ENCODE measurements at places on chromosomes 3 and 15.

DNA sequence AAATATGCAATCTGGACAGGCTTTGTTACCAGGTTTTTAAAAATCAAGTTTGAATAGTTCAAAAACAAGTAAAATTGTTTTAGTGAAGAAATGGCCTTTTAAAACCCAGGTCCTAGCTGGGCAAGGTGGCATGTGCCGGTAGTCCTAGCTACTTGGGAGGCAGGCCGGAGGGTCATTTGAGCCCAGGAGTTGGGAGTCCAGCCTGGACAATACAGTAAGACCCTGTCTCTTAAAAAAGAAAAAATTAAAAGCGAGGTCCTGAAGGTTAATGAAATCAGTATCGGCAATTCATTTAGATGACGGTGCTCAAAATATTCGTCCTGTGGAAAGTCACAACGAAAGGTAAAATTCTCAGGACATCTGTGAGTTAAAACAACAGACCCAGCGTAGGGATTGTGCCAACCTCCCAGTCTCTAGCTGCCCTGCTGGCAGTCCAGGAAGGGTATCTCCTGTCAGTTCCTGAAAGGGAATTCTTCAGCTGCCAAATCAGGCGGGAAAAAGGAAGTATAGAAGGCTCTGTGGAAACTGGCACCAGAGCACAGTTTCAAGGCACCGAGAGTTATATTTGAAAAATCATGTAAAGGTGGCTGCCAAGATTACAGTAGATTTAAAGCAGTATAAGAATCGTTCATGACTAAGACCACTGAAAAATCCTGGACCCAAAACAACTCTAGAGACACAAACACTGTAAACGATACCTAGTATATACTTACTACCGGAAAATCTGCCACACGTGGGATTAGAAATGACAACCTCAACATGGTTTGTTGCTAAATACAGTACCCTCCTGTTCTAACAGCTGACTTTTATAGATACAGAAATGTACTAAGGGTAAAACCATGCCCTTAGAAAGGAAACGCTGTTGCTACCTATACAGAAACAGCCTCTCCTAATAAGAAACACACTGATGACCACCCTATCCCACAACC, 1.2 kb upstream of the ABHD17C start:
- DNase-seq = peak; percentile 44

DNA sequence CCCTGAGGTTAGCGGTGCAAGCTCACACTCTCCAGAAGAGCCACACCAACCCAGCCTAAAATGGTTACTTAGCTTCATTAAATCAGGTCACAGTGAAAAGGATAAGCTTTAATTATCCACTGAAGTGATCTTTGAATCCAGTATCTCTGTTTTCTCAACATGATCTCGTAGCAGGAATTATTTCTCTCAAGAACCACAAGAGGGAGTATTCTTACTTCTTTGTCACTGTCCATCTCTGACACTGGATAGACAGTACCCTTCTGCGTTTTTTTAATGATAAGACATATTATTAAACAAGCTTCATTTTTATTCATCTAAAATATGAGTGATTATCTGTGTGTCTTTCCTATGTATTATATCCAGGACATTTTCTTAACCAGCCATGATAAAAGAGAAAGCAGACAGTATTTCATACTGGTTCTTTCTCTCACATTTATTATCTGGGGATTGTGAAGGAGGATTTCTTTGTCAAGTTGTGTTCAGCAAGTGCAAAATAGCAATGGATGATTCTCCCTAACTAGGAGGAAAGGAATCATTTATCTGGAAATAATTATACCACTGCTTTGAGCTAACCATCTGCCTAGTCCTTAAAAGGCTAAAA, 105.4 kb upstream of the CCDC54 start:
- peak; percentile 67 for DNase-seq

GRCh38 chr15:38068626-38069391, 134.4 kb downstream of the TMCO5A start:
- no peak for DNase-seq

DNA sequence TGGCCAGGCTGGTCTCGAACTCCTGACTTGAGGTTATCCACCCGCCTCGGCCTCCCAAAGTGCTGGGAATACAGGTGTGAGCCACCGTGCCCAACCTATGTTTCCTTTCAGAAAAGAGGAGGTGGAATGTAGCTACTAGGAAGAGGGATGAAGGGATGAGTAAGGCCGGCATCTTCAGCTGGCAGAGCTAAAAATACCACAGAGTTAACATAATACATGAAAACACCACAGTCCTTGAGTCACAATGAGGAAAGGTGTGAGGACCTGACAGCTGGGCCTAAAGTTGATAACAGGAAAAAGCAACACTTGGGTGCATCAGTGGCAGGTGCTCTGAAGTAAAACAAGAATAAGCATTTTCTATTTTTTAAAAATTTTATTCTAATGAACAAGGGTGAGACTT, 392.2 kb downstream of the DIPK2A start:
- no peak for DNase-seq

DNA sequence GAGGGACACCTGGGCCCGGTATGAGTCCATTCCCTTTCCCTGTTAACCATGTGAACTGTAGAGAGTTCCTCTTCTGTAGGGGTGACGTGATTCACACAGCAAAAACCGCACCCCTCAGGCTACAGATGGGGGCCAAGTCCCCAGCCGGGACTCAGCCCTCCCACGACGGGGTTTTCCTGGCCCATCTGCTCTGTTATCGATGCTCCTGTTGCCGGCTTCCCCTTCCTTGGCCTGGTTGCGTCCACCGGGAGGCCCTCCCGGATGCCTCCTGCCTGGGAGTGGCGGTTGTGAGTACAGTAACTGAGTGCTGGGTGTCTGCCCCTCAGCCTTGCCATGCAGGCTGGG, 817 bp upstream of the PLXNA1 start:
- DNase-seq = no peak

GRCh38 chr3:174613173-174613572, 246.0 kb upstream of the NAALADL2 start:
- no peak for DNase-seq

GRCh38 chr15:26391567-26392194, 381.2 kb downstream of the GABRB3 start:
- DNase-seq = peak; percentile 63

DNA sequence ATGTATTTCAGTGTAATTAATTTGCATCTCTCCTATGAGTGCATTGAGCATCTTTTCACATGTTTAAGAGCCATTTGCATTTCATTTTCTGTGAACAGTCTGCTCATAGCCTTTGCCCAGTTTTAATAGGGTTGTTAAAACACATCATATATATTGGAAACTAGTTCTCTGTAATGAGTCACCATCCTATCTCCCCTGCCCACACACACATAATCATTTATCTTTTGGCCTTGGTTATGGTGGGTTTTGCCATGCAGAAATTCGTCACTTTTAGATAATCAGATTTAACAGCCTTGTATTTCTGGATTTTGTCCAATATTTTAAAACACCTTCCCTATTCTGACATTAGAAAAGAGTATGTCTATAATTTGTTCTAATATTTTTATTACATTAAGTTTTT, 11.9 kb upstream of the CHRM5 start:
- DNase-seq = no peak

- no peak for DNase-seq
Measured at GRCh38 chr3:47086071-47086470, 77.8 kb downstream of the SETD2 start.

GRCh38 chr3:170751899-170752293, 118.1 kb downstream of the RPL22L1 start:
- no peak for DNase-seq

- DNase-seq = no peak
Measured at GRCh38 chr3:42804831-42805132, 492 bp upstream of the HIGD1A start.

DNA sequence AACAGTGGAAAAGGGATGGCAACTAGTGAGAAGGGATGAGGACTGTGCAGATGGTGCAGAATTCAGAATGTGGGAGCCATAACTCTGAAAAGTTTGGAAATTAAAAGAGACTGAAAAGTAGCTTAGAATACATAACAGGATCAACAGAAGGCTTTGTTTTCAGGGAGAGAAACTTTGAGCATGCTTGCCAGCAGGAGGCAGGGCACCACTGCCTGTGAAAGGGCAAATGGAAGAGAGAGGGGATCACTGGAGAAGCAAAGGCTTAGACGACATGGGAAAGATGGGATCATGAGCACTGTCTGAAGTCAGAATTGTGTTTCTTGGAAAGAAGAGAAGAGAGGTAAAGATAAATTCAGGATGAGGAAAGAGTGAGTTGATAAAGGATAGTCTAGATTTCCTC, 99.6 kb downstream of the ABI3BP start:
- DNase-seq = no peak

DNA sequence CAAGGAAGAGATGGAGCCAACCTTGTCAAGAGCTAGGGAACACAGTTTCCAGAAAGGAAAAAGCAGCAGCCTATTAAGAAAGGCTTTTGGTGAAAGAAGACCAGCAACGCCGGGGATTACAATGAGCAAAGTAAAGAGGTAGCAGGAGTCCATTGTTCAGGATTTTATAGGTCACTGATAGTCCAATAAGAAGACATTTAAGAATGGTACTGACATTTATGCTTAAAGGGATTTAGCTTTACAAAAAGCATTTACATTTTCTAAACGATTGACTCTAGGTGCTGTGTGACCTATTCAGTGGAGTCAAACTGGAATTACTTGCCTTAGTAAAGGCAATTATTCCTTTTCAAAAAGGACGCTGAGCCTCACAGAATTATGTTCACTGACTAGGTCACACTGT, 40.8 kb downstream of the CSNK1G1 start:
- peak; percentile 23 for DNase-seq

DNA sequence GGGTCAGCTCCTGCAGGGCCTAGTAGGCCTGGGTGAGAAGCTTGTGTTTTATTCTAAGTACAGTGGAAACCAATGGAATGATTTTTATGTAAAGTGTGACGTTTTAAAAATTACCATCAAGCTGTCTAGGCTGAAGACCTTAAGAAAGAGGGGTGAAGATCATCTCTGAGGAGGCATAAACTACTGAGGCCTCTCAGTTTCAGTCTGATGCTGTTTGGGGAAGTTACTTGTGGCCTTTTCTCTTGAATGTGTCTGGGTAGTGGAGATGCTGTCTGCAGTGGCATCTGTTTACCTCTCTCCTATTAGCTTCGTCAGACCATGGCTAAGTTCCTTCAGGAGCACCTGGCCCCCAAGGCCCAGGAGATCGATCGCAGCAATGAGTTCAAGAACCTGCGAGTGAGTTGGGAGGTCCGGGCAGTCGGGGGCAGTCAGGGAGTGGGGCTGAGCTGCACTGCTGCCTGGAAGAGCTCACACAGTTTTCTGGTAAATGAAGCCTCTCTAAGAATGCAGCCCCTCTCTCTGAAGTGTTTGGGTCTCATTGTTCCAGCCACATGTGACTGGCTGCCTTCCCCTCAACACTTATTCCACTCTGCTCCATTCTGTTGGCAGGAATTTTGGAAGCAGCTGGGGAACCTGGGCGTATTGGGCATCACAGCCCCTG, 1.9 kb downstream of the IVD start:
- DNase-seq = no peak

DNA sequence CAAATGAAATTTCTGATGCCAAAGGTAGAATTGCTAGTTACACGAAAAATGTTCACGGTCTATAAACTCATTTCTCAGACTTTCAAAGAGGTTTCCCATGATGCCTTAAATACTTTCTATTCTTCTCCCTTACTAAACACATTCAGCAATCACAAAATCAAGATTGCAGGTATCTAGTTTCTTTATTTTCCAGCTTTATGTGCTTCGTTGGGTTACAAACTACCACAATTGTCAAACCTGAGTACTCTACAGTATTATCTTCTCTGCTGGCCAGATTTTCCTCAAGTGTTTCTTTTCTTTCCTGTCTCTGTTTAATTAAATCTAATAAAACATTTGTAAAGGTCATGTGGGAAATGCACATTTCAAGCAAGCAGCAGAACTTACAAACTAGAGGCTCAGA, 201.8 kb upstream of the ZNF385D start:
- DNase-seq = peak; percentile 1

DNA sequence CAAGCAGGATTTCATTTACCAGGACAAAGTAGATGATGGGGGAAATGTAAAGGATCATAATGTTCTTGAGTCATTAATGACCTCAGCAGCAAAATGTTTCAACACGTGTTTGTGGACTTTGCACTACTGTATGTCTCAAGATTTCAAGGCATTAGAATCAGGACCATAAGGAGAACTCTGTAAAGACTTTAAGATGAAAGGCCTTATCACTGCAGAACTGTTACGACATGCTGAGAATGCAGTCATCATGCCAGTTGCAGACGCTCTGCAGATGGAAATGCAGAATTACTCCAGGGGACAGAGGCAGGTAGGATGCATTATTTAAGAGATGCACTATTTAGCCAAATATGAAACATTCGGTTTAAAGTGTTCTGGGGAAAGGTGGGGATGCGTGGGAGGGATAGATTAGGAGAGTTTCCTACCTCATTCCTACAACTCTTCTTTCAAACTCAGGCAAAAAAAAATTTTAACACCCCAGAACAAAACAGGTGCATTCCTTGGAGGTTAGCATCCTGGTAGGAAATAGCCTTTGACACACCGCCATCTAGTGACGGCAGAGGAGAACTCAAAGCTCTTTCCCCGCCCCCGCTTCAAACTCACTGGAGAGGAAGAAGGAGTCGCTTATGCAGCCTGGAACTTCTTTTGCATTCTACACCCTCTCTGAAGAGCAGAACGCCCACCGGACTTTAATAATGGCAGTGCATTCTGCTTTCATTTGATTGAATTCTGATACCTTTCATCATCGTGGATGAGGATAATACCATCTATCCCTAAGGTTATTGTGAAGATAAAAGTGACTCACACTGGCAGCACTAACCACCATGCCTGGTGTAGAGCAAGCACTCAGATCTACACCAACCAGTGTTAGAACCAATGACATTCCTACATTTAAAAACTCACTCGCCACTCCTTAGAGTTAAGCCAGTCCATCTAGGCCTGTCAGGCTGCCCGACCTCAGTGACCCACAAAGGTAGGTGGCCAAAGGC, 43.1 kb upstream of the TOPAZ1 start:
- peak; percentile 59 for DNase-seq

DNA sequence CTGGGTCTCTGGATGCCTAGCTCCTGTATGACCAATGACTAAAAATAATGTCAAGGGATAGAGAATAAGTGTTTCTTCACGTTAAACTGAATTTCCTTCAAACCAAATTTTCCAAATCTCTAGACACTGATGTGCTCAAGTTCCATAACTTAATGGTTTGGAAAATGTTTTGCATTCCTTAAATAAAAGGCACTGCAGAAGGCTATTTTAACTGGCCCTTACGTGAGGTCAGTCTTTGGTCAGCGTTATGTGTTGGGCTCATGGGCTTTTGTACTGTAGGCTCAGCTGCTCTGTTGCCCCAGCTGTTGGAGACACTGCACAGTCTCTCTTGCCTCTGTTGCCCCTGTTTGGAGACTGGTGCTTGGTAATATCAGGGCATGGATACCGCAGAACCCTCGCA, 188.5 kb downstream of the TPRG1 start:
- DNase-seq = no peak

DNA sequence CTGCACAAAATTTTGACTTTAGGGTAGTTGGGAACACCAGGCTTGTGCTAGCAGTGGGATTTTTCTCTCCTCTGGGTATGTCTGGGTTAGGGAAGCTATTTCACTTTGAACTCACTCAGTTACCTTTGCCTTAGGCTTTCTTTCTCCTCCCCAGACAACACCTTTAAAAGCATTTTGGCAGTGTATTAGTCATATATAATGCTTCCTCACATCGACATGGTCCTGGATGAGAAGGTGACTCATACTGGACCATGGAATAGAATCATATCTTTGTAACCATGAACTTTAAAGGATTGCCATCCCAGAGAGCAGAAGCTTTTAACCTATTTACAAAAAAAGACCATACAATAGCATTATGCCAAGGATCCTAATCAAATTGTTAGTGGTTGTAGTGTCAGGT, 2.7 kb downstream of the RYR3 start:
- DNase-seq = no peak
